ENCODE measurements at places on chromosomes 7 and 10.
A peak's percentile ranks its signal among the peaks of the same experiment; 100 is the strongest.

GRCh38 chr10:10361301-10361885, 656.3 kb upstream of the CELF2 start:
- DNase-seq, result no peak

- no peak for DNase-seq
These were observed 94.1 kb downstream of the COL13A1 start for GRCh38 chr10:69895759-69896158.

GRCh38 chr10:122181041-122181732, 89.9 kb upstream of the BTBD16 start:
- DNase-seq, result no peak

DNA sequence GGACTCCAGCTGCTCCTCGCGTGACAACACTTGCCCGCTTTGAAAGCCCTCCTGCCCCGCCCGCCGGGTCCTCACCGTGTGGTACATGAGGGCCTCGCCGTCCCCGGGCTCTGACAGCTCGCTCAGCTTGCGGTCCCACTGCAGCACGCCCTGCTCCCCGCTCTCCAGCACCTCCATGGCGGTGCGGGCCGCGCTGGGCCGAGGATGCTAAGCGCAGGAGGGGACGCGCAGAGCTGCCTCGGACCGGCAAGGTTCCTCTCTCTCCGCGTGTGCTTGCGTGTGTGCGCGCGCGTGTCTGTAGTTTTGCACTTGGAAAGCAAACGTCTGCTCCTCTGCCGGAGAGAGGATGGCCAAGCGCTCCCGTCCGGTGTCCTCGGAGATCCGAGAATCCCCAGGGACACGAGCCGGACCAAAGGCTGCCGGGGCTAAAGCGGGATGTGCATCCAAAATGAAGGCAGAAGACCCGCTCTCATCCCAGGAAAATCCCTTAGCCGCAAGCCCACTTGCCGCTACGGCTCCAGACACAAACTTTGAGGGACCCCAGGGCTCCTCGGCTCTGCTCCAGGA, at the start of gene CREB3L2:
CREB3L2 (minus strand) TSS at position 558 of the 567 bp plus-strand sequence; CDS start at position 177, 381 bp downstream.
- peak; percentile 59 for DNase-seq

DNA sequence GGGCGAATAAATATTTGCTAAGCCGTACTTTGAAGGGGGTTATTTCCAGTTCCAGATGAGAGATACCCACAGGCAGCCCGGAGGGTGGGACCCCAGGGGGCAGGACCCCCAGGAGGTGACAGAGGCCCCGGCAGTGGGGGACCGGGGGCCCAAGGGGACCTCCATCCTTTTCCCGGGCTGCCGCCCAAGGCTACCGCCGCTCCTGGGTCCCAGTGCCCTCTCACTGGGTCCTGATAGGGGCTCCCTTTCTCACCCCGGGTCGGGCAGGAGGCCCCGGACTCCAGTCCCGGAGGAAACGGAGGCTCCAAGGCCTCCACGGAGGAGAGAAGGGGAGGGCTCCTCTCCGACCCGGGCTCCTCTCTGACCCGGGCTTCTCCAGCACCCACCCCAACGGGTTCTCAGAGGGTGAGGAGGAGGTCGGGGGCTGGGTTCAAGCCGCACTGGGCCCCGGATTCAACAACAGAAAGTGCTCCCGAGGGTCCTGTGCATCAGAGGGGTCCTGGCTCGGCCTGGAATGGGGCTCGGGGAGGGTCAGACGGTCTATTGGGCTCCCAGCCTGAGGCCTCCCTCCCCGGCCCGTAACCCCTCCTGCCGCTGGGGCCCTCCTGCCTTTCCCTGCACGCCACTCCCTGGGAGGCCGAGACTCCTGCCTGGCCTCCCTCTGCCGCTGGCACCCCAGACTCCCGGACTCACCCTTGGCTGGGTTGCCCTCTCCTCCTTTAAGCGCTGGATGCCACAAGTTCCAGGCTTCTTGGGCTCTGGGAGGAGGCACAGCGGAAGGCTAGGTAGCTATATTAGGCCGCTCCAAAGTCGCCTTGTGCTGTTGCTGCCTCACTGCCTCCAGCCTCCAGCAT, 62.5 kb downstream of the ZNF37A start:
- DNase-seq, result no peak

DNA sequence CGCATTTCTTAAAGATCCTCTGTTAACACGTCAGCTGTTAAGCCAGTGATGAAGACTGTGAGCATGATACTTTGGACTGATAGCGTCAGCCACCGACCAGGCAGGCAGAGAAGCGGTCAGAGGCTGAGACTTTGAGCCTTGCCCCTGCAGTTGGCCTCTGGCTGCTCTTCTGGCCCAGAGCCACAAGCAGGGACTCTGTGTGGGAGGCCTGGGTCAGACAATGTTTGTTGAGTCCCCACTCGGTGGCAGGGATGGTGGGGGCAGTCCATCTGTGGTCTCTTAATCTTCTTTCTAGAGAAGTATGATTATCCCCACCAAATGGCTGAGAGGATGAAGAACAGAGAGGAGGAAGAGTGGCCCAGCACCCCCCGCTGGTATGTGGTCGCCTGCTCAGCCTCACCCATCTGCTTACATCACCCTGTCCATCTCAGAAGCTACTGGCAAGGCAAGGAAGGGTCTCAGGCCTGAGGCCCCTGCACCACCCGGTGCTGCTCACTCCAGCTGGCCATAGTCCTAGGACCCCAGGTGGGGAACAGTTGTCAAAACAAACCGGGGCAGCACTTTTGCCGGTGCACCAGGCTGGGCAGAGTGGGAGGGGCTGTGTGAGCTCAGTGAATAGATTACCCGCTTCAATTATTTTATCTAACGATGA, 202.9 kb downstream of the GRID1 start:
- DNase-seq, result no peak

- DNase-seq, result peak; percentile 32
These were observed 87.8 kb downstream of the BTRC start for GRCh38 chr10:101441541-101442455.

GRCh38 chr7:140079121-140079536, 16.4 kb upstream of the PARP12 start:
- DNase-seq, result no peak

DNA sequence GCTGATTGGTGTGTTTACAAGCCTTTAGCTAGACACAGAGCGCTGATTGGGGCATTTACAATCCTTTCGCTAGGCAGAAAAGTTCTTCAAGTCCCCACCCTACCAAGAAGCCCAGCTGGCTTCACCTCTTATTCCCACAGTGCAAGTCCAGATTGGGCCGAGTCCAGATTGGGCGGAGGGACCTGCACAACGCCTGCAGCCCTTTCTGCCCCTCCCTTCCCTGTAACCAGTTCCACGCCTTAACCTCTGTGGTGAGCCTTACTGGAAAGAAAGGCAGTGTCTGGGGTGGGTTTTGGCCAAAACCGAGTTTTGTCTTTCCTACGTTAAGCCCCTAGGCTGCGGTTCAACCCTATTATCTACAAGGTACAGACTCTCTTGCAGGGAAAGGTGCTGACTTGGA, 268.7 kb downstream of the ZEB1 start:
- DNase-seq, result no peak

DNA sequence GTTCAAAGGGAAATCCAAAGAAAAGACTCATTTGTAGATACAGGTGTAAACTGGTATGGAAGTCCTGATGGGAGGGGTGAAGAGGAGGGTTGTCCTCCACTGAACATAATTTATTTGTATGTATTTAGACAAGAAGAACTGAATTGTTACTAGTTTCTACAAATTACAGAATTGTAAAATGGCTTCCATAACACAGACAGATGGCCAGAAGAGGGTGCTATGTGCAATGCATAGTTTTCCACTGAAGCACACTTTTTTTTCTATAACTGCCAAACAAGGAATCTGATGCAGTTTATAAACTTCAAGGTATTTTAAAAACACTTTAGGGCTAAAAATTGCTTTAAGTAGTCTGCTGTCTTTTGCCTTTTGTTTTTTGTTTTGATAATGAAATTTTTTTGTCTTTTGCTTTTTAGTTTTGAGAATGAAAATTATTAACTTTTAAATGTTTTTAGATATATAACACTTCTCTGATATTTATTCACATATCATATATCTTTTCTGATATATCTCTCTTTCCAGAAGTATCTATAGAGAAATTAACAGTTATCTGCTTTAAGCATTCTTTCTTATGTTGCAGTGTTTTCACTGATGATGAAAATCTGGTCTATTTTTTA, 58.5 kb downstream of the PHYHIPL start:
- no peak for DNase-seq

GRCh38 chr7:44150966-44151941, 10.1 kb upstream of the MYL7 start:
- DNase-seq, result no peak
